ENCODE measurements at places on chromosomes 11 and 22.

DNA sequence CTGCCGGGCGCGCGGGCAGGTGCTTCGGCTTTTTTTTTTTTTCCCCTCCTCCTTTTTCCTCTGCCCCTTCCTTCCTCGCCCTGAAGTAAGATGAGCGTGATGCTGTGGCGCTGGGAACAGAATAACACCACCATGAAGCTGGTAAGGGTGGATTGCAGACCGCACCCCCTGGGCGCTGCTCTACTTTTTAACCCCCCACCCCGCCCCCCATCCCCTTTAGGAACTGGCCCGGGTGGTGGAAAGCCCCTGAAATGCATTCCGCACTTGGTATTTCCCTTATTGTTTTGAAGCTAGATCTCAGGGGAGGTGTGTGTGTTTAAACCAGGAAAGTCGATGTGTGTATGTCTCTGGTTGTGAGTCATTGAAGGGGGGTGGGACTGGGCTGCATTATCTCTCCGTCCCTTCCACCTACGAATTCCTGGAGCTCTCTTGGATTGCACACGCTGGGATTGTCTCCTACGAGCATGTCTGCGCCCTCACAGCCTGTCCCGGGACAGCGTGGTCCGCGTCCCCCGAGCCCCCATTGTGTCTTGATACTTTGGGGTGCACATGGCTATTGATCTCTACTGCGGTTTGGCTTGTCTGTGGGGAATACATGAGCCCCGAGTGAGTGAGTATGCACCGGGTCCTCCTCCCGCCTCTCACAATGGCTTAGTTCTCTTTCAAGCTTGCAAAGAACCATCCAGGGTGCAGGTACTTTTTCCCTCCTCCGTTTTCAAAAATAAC lies 64.9 kb downstream of the NAV2 start:
- no peak for DNase-seq

GRCh38 chr11:115959081-115959486 lies 454.9 kb upstream of the CADM1 start:
- no peak for DNase-seq

DNA sequence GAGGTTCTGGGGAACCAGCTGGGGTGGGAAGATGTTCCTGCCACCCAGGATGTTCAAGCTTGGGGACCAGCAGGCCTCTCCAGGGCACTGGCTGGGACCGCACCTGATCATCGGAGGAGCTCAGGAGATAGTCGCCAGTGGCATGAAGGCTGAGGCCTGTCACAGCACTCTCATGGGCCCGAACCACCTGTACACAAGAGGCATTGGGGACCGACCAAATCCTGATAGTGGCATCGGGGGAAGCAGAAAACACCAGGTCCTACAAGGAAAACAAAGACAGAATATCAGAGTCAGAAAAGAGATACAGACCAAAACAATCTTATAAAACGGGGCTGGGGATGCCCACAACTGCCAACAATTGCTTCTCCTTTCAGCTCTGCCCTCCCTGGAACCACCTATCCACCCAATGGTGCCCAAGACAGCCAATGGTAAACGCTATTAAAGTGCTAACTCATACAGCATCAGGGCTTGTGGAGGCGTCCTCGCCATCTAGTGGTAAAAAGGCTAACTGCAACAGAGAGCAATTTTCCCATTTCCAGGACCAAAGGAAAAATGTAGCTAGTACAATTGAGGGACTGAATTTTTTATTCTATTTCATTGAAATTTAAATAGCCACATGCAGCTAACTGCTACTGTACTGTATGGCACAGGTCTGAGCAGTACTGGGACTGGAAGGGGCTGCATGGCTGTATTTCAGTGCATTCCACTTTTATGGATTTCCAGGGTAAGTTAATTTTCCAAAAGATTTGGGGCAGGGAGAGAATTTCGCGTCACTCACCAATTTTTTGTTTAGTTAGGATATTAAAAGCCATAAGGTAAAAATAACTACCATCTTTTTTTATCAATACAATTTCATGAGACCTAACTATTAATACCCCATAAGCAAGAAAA lies 7.1 kb downstream of the PRPF19 start:
- DNase-seq, result no peak

- no peak for DNase-seq
These were observed 43.7 kb downstream of the RAB6A start for GRCh38 chr11:73717136-73717535.

- no peak for DNase-seq
These were observed 6.3 kb upstream of the SH3BP1 start for GRCh38 chr22:37633089-37633624.

- no peak for DNase-seq
These were observed 102.9 kb downstream of the MTNR1B start for GRCh38 chr11:93072229-93072914.

GRCh38 chr11:92894197-92894596 lies 75.3 kb upstream of the MTNR1B start:
- DNase-seq, result no peak

GRCh38 chr11:9708544-9708943 lies 44.7 kb downstream of the SWAP70 start:
- DNase-seq, result no peak

GRCh38 chr11:115502636-115503082 lies 1.6 kb downstream of the CADM1 start:
- DNase-seq, result no peak

GRCh38 chr22:31952472-31952871 lies 8.1 kb downstream of the YWHAH start:
- no peak for DNase-seq

DNA sequence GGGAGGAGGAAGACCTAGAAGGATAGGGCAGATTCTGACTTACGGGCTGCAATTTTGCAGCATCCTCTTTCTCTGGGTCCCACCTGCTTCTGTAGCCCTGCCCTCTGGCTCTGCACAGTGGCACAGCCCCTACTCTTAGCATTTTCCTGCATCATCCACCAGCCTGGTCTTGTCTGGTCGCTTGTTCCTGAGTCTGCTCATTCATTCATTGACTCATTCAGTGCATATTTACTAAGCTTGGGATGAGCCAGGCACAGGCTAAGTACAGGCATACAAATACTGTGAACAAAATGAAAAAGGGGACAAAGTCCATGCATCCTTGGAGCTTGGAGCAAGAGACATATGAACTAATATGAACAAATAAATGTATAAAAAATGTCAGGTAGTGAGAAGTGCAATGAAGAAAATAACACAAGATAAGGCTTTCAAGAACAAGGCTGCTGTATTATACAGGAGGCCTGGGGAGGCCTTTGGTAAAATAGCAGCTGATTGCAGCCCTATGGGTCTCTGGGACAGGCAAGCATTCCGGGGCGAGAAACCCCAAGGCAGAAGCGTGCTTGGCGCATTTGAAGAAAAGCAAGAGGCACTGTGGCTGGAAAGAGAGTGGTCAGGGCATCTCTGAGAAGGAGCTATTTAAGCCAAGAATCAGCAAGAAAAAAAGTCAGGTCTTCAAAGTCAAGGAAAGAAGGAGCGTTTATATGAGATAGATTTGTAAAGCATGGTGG lies 108.0 kb upstream of the ALX4 start:
- no peak for DNase-seq

DNA sequence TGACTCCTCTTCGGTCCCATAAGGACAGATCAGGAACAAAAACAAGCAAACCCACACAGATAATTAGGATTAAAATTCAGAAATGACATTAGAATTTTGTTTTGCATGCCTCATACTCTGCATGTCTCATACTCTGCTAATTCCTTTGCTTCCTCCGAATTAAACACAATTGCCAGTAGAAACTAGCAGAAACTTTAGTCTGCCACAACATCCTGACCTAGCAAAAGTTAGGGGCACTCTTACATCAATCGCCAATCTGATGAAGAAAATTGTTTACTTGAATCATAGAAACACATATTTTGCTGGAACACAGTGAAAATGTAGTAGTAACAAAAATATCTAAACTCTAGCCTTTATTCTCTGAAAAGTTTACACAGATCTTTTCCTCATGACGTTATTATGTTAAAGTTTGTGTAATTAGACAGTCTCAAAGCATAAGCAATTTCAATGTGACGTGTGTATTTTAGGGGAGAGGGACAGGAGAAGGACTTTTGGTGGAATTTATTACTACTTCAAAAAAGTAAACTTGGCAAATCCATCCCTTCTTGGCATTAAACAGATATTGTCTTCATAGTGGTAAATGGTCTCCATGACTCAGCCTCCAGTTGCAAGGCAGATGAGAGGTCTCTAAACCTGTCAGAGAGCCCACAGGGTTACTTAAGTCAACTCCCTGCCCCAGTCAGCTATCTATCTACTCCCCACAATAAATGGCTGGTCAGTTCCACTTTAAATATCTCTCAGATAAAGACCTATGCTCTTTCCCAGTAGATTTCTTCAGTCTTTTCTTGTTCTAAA lies 249.8 kb upstream of the UBASH3B start:
- no peak for DNase-seq

DNA sequence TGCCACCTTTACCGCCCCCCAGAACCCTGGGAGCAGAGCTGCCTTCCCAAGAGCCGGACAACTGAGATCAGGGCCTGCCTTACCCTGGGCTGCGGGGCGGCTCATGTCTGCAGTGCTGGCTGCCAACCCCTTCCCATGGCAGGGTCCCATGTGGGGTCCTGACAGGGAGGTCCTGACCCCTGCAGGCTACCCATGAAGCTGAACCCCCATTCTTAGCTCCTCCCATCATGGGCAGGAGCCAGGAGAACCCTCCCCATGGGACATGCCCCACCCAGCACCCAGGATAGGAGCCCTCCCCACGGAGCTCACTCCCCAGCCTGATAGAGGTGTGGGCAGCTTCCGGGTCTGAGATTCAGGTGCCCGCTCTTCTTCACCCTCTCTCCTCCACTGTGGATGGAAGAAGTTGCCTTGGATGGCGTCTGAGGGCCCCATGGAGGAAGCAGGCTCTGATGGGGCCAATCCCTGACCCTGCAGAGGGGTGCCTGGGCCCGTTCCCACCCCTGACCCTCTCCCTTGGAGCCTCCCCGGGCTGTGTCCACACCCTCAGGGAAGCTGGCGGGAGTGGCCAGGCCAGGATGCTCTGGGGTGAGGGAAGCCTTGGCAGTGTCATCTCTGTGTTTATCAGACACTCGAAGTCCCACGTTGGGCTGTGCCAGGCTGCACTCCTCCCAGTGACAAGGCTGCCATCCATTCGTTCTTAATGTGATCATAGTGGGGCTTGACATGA lies 1508.2 kb downstream of the BRD1 start:
- no peak for DNase-seq

- DNase-seq, result no peak
These were observed 17.1 kb upstream of the LRP5 start for GRCh38 chr11:68295271-68295670.

DNA sequence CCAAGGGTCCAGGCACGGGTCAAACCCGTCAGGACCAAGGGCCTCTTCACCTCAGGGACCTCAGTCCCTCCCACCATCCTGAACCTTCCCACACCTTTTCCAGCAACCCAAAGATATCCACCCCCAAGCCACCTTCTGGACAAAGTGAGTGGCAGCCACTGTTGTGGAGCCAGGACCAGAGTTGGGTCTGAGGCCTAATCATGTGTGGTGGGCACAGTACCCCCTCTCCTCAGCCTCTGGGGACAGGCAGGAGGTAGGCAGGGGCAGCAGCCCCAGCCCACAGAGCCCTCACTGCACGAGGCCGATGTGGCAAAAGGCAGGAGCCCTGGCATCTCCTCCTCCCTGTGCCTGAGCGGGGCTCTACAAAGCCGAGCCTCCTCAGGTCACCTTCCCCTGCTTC lies 2.5 kb downstream of the KCNJ11 start:
- no peak for DNase-seq

DNA sequence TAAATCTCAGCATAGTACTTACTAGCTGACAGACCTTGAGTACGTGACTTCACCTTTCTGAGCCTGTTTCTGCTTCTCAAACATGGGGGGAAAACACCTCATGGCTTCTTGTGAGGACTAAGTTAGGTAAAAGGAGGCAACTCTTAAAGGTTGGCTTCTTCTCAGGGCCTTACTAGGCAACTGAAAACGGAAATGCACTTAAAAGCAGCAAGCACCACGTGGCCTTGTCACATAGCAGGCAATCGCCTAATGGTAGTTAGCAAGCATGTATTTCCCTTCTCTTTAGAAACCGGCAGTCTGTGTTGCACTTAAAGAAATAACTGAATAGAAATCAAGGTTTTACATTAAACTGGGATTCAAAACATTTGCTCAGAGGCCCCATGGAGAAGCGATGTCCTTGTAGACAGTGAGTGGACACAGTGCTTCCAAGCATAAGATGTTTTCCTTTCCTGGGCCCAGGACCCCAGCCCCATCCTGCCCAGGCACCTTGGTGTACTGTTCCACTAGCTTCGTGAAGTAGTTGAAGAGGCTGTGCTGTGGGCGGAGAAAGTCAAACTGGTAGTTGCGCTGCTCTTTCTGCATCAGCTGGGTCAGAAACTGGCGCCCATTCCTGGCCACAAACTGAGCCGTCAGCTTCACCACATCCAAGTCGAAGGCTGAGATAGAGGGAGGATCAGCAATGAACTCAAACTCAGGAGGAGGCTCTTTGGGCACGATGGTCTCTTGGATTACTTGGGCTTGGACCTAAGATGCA lies 12.1 kb downstream of the SF3A1 start:
- DNase-seq, result no peak

DNA sequence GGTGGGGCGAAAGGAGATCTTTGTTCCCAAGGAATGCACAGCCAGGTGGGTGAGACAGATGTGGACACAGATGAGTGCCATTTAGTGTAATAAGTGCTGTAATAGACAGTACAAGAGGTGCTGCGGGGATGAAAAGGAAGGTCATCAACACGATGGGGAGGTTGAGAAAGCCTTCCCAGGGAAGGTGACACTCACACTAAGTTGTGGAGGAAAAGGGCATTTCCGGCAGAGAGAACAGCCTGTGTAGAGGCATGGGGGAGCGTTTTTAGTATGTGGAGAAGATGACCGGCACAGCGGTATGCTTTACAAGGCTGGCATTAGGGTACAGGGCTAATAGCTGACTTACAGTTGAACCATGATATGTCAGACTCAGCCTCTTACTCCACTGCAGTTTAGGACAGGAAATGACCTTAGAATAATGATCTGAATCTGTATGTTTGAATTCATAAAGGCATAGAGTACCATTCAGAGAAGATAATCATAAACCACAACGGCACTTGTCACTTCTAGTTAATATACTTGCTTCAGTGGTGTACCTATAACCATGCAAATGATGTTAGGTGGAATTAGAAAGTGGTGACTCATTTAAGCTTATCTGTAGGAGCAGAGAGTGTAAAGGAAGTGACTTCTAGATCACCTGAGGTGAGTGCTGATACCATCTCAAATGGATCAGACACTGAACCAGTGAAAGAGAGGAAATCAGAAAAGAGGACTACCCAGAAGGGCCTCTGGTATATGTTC lies 60.6 kb downstream of the FAM83F start:
- DNase-seq, result no peak

DNA sequence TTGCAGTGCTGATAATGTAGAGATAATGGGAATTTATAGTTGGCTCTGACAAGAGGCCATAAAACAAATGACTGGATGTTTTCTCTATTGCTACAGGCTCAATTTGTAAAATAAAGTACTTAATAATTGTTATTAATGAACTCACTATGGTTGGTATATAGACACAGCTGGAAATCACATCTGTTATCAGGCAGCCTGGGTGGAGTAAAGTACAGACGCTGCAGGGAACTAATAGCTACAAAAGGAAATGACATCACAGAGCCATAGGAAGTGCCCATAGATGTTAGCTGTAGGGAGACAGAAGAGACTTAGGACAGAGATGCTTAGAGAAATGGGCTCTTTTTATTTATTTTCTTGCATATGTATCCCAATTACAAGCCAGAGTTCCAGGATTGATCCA lies 81.0 kb upstream of the SNX19 start:
- no peak for DNase-seq
